Hematopoietic multipotent progenitor cell (in vitro differentiated cells): ENCODE measurements at places on chromosomes 6 and 20.

DNA sequence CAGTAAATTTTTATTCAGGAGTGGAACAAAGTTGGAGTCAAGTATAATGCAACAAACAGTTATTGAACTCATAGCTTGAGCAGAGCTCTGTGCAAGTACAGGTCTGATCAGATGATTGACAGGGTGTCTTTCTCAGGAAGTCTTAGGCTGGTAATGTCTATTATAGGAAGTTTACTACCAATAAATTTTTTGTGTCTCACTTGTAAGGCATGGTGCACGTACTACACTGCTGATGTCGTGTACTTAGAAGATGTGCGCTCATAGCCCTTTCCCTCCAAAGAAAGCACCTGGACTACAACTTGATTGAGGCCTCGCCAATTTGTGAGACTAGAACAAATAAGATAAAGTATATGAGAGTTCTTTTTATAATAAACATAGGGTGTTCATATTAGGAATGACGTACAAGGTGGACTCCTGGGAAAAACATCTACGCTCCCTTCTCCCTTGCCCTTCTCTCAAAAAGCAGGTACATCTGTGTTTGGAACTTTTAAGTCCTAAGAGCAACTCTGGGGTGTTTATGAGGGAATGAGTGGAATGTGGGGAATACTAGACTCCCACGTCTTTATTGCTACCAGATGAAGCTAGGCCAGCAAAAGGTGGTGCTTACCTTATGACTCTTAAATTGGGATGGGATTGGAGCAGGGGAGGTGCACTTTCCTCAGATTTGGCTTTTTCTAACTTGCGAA lies 1.5 kb downstream of the NDUFAF5 start:
- no peak for DNase-seq

DNA sequence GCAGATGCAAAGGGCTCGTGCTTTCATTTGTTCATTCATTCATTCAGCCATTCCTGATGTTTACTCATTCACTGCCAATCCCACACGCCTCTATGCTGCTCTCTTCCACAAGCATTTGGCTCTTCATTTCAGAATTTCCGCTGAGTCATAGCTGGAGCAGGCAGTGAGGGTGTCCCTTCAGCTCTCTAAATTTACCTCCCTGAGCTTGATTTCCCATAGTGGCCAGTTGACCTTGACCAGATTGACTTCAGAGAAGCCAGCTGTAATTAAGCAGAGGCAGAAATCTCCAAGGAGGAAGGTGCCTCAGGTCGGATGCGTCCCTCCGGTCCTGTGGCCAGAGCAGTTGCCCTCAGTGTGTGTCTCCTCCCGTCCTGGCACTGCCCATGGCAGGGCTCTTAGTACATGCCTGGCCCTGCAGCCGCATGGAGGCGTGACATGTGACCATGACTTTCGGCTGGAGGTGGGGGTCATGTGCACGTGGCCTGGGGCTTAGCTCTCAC lies 267.2 kb upstream of the ECI2 start:
- no peak for DNase-seq

DNA sequence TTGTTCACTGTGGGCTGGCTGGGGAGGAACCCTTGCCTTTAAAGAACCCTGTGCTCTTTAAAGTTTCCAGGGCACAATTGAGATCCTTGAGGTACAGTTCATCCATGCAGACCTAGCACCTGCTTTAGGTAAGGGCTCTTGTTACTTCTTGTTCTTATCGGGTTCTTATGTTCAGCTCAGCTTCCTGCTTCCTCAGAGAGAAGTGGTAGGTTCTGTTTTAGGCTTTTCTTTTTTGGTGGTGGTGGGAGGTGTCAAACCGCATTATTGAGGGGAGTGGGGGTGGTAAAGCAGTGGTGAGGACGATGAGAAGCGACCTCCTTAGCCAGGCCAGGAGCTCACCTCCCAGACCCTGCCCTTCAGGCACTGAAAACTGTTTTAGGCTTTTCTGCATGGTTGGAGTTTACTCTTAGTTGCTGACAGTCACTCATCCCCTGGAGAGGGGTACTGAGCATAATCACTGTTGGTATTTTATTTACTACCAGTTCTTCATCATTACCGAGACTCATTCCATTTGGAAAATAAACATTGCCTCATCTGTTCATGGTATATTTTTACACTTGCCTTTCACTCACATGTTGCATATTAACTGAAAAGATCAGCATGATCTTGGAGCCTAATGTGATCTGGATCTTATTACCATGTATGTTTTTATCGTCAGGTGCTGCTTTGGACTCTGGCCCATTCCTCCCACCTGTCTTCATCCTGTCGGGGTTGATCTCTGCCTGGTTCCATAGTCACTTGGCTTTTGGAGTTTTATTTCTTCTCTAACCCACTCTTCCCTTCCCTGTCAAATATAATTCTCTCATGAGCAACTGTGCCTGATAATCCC lies 35.4 kb downstream of the SLC16A10 start:
- peak; percentile 24 for DNase-seq

GRCh38 chr6:47932575-47932974 lies 150.7 kb downstream of the OPN5 start:
- DNase-seq = no peak

DNA sequence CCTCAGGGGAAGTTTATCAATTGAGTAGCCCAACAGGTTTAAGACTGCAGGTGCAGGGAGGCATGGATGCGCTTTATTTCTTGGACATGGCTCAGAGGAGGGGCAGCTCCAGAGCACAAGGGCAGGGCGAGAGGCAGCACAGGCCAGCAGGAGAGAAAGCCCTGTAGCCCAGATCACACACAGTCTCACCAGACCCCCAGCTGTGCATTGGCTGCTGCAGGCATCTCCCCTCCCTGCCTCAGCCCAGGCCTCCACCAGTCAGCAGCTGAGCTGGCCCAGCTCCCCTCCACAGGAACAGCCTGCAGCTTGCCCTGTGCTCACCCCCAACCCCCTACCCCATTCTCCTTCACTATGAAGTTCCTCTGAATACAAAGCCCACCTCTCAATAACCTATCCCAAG lies 24.7 kb downstream of the MRPL14 start:
- DNase-seq = no peak

- DNase-seq = no peak
Measured at GRCh38 chr6:160990847-160991405, 643 bp upstream of the MAP3K4 start.

DNA sequence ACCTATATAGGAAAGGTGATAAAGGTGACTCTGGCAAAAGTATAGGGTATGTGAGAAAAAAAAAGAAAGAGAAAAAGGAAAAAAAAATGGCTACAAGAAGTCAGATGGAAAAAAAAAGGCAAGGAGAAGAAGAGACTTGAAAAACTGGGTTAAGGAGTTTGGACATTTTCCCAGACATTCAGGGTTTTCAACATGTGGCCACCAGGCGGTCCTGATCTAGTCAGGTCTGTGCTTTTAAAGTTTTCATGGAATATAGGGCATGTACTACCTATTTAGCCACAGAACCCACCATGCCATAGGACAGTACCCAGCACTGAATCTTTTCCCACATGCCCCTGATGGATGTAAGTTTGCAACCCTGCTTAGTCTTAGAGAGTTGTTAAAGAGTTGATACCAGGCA lies 433.7 kb downstream of the MAFB start:
- DNase-seq = no peak

DNA sequence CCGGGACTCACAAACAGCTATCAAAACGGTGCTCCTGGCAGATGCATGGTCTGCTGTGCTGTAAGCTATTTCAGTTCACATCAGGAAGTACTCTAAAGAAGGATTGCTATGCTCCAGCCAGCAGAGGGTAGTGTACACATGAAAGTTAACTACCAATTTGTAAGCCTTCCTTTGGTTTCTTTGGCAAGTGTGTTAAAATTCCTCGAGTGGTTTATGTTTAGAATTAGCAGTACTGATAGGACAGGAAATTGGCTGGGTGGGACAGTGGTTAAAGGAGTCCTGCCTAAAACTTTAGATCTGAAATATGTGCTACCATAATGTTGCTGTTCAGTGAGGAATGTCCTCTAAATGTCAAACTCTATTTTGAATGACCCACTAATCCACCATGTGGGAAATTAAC lies 47.4 kb downstream of the TRMT11 start:
- DNase-seq = peak; percentile 80

DNA sequence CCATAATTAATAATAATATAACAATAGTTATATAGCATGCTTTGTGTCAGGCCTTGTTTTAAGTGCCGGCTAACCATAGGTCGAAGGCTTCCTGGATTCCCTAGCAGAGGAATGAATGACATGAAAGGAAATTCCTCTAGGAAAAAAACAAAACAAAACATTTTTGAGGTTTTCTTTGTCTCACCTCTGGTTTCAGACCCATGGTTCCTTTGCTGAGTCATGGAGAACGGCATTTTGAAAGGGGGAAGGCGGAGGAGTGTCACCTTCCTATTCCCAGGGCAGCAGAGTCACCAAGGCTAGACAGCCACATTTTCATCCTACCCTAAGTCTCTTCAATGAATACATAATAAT lies 25.3 kb upstream of the CCND3 start:
- DNase-seq = no peak

- DNase-seq = no peak
Measured at GRCh38 chr6:55874316-55874715, 1.1 kb downstream of the BMP5 start.

DNA sequence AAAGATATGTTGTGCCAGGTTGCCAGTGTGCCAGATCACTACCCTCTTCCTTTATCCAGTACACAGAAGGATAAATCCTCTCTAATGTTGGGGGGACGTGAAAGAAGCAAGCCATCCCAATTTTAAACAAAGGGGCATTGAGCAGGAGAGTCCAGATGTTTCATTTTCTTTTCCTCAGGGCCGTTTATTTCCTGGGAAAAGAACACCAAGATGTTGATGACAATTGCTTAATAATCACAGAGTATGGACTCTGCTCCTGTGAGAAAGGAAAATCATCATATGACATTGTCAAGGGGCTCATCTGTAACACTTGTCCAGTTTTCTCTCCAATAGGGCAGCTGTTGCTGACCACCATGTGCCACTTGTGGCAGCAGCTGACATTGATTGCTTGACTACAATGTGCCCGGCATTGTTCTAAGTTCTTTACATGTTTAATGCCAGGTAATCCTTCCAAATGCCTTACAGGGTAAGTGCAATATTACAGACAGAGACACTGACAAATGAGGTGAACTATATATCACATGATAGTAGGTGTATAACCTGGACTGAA lies 161.4 kb downstream of the CD109 start:
- no peak for DNase-seq

- DNase-seq = no peak
Measured at GRCh38 chr6:24060982-24061754, 64.8 kb upstream of the NRSN1 start.

GRCh38 chr20:39661833-39662232 lies 699.7 kb downstream of the DHX35 start:
- no peak for DNase-seq

- DNase-seq = no peak
Measured at GRCh38 chr6:24981386-24981760, 45.6 kb upstream of the RIPOR2 start.
